Mammary epithelial cell (primary cell): ENCODE measurements at places on chromosomes 6 and 20. TPM values are rescaled to one million over a fixed set of nuclear protein-coding genes. Genes with fewer than 3 reads are reported as not detected.

Gene SLC12A5
- total RNA-seq: not detected

Gene ELOVL4
- total RNA-seq: 14.8 and 15.2 TPM in 2 replicates

Gene NMBR
- total RNA-seq: not detected

Gene SLC52A3
- total RNA-seq: not detected in 2 replicates

Gene CTCFL
- total RNA-seq: not detected in 2 replicates
